ENCODE measurements at places on chromosomes 1 and 21.

- DNase-seq: peak; percentile 86
Observed at GRCh38 chr21:25421321-25422028, 185.8 kb downstream of the MRPL39 start.

GRCh38 chr1:68232289-68233148, at the start of gene WLS:
Gene WLS, minus strand, starts transcription at chr1:68232523. Its CDS starts 224 bp downstream, at chr1:68232299.
- peak; percentile 50 for DNase-seq

- no peak for DNase-seq
Observed at GRCh38 chr1:61620536-61620935, 104.4 kb downstream of the TM2D1 start.

- DNase-seq: no peak
Observed at GRCh38 chr1:111856411-111857185, 100.9 kb downstream of the DDX20 start.

DNA sequence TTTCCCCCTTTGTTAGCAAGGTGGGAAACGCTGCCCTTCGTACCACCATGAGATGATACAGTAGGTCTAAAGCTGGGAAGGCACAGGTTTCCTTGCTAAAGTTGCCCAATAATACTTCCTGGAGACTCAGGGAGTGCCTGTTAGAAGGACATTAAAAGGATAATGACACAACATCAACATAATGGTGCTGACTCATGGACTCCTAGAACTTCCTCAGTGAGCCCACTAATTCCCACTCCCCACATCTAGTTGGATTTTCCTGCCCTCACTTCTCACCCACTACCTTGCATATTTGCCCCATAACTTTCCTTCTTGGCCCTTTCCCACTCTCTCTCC, 17.5 kb downstream of the CFAP45 start:
- no peak for DNase-seq

All from common myeloid progenitor, CD34-positive (primary cell).